Epithelial cell of alveolus of lung (primary cell): ENCODE measurements at places on chromosomes 12 and 14. TPM values are rescaled to one million over a fixed set of nuclear protein-coding genes. Genes with fewer than 3 reads are reported as not detected.

The KLRG1 gene
- total RNA-seq: 1.4 and 3.0 TPM in 2 replicates

The TNFAIP2 gene
- 28.7 and 71.9 TPM in 2 replicates for total RNA-seq

The SP7 gene
- total RNA-seq: under 0.01 TPM in 1 of 2 replicates, not detected in the other

The KLRC1 gene
- total RNA-seq: not detected in 2 replicates

The AICDA gene
- total RNA-seq: not detected in 2 replicates

The PNP gene
- 15.6 and 42.8 TPM in 2 replicates for total RNA-seq

The BAZ1A gene
- 26.9 and 32.3 TPM in 2 replicates for total RNA-seq

The GARIN6 gene
- not detected in 2 replicates for total RNA-seq

The SLC16A7 gene
- 31.9 and 46.9 TPM in 2 replicates for total RNA-seq

The PRIM1 gene
- total RNA-seq: 8.8 and 13.6 TPM in 2 replicates

The TMTC1 gene
- total RNA-seq: 21.0 and 30.9 TPM in 2 replicates

The SLC5A8 gene
- total RNA-seq: not detected in 2 replicates

The CCDC60 gene
- total RNA-seq: not detected in 2 replicates

The RD3L gene
- not detected in 2 replicates for total RNA-seq

The CCDC177 gene
- total RNA-seq: under 0.01 and 0.16 TPM in 2 replicates

The PRICKLE1 gene
- total RNA-seq: 5.7 and 30.8 TPM in 2 replicates

The PLEKHH1 gene
- total RNA-seq: 0.26 and 1.8 TPM in 2 replicates

The TSPAN11 gene
- 2.1 and 11.8 TPM in 2 replicates for total RNA-seq

The SLC6A12 gene
- total RNA-seq: not detected in 2 replicates

The KRT71 gene
- not detected in 2 replicates for total RNA-seq

The RNF31 gene
- total RNA-seq: 37.0 and 77.7 TPM in 2 replicates

The OR6C2 gene
- total RNA-seq: not detected in 2 replicates

The CFAP54 gene
- total RNA-seq: 2.1 and 2.6 TPM in 2 replicates

The TCP11L2 gene
- total RNA-seq: 12.4 and 25.3 TPM in 2 replicates

The LRP1-AS gene
- not detected in 2 replicates for total RNA-seq

The TMEM253 gene
- not detected in 2 replicates for total RNA-seq

The WSCD2 gene
- total RNA-seq: not detected in 2 replicates

The ALDH1L2 gene
- total RNA-seq: 35.3 and 39.6 TPM in 2 replicates

The CARMIL3 gene
- 0.64 TPM in 1 of 2 replicates, not detected in the other for total RNA-seq

The DTX3 gene
- total RNA-seq: 21.2 and 22.9 TPM in 2 replicates

The SVOP gene
- total RNA-seq: not detected in 2 replicates

The HOXC4 gene
- total RNA-seq: 0.88 and 1.4 TPM in 2 replicates

The CLEC4D gene
- not detected in 2 replicates for total RNA-seq

The CACNA1C gene
- total RNA-seq: 2.6 and 4.3 TPM in 2 replicates

The CLEC1B gene
- not detected in 2 replicates for total RNA-seq

The NID2 gene
- total RNA-seq: 104 and 178 TPM in 2 replicates

The ETV6 gene
- 8.4 and 8.8 TPM in 2 replicates for total RNA-seq

The TRHDE gene
- total RNA-seq: 16.8 and 20.8 TPM in 2 replicates

The CD163L1 gene
- total RNA-seq: 0.16 and 0.26 TPM in 2 replicates

The EPYC gene
- not detected in 2 replicates for total RNA-seq

The TAS2R19 gene
- total RNA-seq: 0.40 TPM in 1 of 2 replicates, not detected in the other

The GALNT6 gene
- total RNA-seq: 3.5 and 49.0 TPM in 2 replicates

The KRT3 gene
- total RNA-seq: not detected in 2 replicates

The LALBA gene
- not detected in 2 replicates for total RNA-seq

The PTPRB gene
- total RNA-seq: 0.08 and 1.7 TPM in 2 replicates

The IL22 gene
- not detected in 2 replicates for total RNA-seq

The AMN1 gene
- 7.8 and 11.9 TPM in 2 replicates for total RNA-seq

The FOXA1 gene
- 2.1 and 2.7 TPM in 2 replicates for total RNA-seq

The CFAP251 gene
- 0.72 and 2.3 TPM in 2 replicates for total RNA-seq

The PZP gene
- under 0.01 TPM in 1 of 2 replicates, not detected in the other for total RNA-seq

The TESPA1 gene
- not detected in 2 replicates for total RNA-seq

The LTB4R2 gene
- total RNA-seq: 1.2 and 2.3 TPM in 2 replicates

The RIPK3 gene
- total RNA-seq: 0.65 TPM in 1 of 2 replicates, not detected in the other

The RPGRIP1 gene
- under 0.01 TPM in 1 of 2 replicates, not detected in the other for total RNA-seq

The MGP gene
- total RNA-seq: 13.6 and 48.4 TPM in 2 replicates

The PTCSC3 gene
- not detected in 2 replicates for total RNA-seq
